ENCODE measurements at places on chromosomes 16 and 17. TPM values are rescaled to one million over a fixed set of nuclear protein-coding genes. Genes with fewer than 3 reads are reported as not detected.

The ABCC12 gene
- total RNA-seq, result not detected

The MT1B gene
- total RNA-seq, result not detected

- DNase-seq, result no peak
Measured at GRCh38 chr17:72843591-72843990, 248.9 kb downstream of the SLC39A11 start.

The WNT9B gene
- not detected for total RNA-seq

DNA sequence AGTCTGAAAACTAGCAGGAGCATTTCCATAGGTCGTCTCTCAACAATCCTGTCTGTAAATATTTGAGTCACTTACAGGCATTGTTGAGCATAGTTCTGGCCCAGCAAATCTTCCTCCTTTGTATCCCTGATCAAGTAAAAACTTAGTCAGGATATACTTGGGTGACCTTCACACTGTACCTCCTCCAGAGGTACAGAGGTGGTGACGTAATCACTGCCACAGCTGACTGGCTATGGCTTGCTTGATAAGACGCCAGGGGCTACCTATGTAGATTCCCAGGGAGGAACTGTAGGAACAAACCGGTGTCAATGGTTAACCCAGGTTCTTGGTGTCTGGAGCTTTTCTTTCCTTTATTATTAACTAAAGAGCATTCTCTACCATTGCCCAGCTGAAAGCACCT is at the start of gene KCNJ16:
TSS of gene KCNJ16 (plus strand) at position 270 of the 400 bp plus-strand sequence. CDS start 56,863 bp downstream, outside the sequence.
- DNase-seq, result no peak

- no peak for DNase-seq
Measured at GRCh38 chr16:72961863-72962262, 86.1 kb downstream of the ZFHX3 start.

Data from natural killer cell treated with Interleukin-12 subunit alpha and Interleukin-12 subunit beta and Interleukin-15 and Interleukin-18, amount 100 ng/mL, for 72 hours (primary cell).